OCI-M1 (cell line): ENCODE measurements at places on chromosomes 5 and 9.

- no peak for DNase-seq
These were observed 237.5 kb downstream of the AP3B1 start for GRCh38 chr5:78056901-78057514.

- no peak for DNase-seq
These were observed 128.9 kb upstream of the RAPGEF1 start for GRCh38 chr9:131868766-131869165.

- no peak for DNase-seq
These were observed 133.2 kb upstream of the PANK3 start for GRCh38 chr5:168712280-168712924.

DNA sequence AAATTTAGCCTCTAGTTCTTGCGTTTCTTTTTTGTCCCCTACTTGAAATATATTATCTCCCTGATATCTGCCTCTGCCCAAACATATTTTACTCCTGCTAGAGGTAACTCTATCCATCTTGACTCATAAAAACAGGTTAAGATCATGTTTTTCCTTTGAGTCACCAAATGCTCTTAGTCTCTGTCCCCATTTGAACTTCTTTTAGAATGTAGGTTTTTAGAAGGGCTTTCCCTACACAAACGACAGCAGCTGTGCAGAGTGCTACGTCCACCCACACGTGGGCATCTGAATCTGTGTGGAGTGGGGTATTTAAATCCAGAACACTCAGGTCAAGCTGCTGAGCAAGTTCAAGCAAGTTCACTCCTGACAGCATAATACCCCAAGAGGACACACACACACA lies 2.2 kb downstream of the HSD17B3 start:
- DNase-seq: no peak
